ENCODE measurements at places on chromosomes 13 and 19.

DNA sequence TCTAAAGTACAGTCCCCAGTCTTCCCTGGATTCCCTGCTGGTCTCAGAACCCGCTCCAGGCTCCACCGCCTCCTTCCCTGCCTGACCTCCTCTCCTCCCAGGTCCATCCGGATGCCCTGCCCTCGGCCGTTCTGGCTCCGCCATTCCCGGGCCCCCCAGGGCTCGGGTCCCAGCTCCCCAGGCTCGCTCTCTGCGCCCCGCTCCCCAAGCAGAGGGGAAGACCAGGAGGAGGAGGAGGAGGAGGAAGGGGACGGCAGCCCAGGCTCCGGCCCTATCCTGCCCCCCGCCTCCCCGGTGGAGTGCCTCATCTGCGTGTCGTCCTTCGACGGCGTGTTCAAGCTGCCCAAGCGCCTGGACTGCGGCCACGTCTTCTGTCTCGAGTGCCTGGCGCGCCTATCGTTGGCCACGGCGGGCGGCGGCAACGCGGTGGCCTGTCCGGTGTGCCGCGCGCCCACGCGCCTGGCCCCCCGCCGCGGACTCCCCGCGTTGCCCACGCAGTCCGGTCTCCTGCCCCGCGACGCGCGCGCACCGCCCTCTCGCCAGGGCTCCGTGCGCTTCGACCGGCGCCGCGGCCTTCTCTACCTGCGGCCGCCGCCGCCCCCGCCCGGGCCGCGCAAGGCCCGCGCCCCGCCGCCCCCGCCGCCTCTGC lies 647 bp downstream of the RNF225 start:
- DNase-seq = peak; percentile 20

DNA sequence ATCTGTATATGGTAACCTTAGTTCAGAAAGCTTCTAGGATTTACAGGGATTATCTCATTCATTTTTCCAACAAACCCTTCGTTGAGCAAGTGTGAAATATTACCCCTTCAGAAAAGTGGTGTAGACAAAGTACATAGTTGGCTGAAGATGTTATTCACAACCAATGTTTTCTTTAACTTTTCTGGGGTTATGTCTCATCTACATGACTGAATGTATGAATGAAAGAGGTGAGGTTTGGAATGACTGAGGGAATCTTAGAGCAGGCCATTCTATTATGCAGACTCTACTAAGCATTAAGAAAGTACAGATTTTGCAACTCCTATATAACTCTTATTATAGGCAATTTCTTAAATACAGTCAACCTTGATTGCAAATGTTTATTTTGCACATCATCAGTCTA lies 167.2 kb downstream of the NDFIP2 start:
- DNase-seq = no peak

DNA sequence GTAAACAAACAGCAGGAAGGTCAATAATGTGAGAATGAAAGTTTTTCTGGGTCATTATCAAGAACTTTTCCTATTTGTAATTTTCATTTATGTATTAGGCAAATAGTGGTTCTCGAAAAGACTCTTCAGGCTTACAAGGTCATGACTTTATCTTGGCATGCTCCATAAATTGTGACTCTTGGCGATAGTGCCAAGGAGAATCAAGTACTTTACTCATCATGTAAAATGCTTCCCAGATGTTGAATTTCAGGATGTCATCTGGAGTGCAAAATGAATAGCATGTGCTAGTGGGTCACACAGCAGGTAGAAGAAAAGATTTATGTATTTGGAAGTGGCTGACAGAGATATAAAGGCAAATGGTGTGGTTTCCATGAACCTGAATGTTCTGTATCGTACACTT lies 1492.7 kb upstream of the PCDH20 start:
- no peak for DNase-seq

DNA sequence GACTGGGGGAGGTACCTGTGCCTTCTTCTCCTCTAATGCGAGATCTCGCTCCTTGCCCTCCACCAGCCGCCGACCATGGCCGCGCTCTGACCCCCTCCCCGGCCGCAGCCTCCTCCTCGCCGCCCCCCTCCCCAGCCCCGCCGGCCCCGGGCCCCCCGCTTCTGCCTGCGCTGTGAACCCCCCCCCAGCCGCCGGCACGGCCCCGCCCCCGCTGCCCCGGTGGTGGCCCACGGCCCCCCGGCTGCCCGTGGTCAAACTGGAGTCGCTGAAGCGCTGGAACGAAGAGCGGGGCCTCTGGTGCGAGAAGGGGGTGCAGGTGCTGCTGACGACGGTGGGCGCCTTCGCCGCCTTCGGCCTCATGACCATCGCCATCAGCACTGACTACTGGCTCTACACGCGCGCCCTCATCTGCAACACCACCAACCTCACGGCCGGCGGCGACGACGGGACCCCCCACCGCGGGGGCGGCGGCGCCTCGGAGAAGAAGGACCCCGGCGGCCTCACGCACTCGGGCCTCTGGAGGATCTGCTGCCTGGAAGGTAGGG lies at the start of gene CACNG8:
Gene CACNG8, plus strand, starts transcription at position 51 of the 545 bp plus-strand sequence.
- DNase-seq = peak; percentile 44

GRCh38 chr13:71935166-71935840 lies 68.3 kb upstream of the DACH1 start:
- DNase-seq = no peak

- no peak for DNase-seq
Measured at GRCh38 chr13:110479648-110480047, 81.9 kb downstream of the RAB20 start.

GRCh38 chr13:108926862-108927261 lies 297.5 kb downstream of the MYO16 start:
- DNase-seq = no peak

- DNase-seq = no peak
Measured at GRCh38 chr19:28605501-28606268, 607.3 kb downstream of the UQCRFS1 start.

GRCh38 chr19:38792250-38793111 lies 3.5 kb downstream of the LGALS7B start:
- peak; percentile 56 for DNase-seq

DNA sequence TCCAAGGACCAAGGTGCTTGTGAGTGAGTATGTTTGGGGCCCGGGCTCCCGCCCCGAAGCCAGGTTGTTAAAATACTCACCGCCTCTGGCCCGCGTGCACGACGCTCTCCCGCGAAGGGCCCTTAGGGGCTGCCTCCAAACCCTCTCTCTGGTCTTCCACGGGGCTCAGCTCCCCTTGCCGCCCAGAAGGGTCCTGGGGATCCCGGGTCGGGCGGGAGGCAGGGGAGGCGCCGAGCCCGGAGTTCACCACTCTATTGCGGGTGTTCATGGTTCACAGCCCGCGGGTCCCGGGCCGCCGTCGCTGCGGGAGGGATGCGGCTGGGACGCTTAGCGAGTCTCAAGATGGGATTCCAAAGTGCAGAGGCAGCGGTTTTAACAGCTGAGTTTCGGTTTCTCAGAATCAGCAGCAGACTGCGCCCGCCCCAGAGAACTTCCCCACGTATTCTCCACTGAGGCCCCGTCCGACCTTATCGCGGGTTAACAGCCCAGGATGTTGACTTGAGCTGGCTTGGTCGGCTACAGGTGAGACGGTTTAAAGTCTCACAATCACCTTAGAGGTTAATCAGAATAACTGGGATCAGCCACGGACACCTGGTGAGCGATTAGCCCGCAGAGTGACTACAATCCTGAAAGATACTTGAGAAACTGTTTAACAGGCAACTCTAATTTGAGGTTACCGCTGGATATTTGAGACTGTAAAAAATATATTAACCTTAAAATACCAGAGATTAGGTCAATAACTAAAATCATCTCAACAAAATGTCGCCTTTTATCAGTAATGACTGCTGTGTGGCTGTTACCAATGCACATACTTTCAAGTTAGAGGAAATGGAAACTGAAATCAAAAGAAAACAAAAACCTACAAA lies at the start of gene EPSTI1:
Gene EPSTI1, minus strand, starts transcription at position 344 of the 866 bp plus-strand sequence. Its CDS starts 76 bp downstream, at position 268.
- DNase-seq = peak; percentile 78

DNA sequence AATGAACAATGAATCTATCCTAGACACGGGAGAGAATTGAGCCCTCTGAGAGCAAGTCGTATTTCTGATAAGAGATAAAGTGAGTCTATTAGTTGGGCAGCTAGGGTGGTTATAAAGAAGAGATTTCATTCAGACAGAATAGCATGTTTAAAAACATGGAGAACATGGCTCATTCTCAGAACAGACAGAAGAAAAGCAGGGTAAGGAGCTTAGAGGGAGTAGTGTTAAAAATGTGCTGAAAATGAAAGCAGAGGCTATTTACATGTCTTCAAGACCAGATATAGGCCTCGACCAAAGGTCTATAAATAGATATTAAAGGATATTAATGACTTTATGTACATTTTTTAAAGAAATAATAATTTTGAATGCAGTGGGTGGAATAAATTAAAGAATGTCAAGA lies 149.5 kb downstream of the SLITRK1 start:
- no peak for DNase-seq

- peak; percentile 33 for DNase-seq
Measured at GRCh38 chr19:35986664-35987570, 8.1 kb upstream of the SDHAF1 start.

GRCh38 chr13:30934381-30934780 lies 1.9 kb downstream of the TEX26 start:
- DNase-seq = no peak

DNA sequence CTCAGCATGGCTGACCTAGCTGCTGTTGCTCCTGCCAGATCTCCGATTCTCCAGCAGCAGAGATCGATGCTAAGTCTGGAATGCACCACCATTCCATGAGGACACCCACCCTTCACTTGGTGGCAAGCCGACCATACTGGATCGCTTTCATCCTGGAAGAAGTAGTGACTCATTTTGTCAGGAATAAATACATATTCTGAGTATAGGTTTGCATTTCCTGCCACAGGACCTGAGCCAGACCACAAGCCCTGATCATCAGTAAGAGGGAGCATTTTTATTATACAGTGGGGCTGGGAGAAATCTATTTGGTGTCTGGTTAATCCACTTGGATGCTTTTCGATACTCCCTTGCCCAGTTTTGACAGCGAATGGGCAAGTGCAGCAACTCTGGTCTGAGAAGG lies 10.9 kb upstream of the KCTD15 start:
- peak; percentile 35 for DNase-seq

- no peak for DNase-seq
Measured at GRCh38 chr13:86729206-86729605, 930.0 kb upstream of the SLITRK6 start.

GRCh38 chr13:30863231-30863630 lies 42.8 kb upstream of the MEDAG start:
- no peak for DNase-seq

DNA sequence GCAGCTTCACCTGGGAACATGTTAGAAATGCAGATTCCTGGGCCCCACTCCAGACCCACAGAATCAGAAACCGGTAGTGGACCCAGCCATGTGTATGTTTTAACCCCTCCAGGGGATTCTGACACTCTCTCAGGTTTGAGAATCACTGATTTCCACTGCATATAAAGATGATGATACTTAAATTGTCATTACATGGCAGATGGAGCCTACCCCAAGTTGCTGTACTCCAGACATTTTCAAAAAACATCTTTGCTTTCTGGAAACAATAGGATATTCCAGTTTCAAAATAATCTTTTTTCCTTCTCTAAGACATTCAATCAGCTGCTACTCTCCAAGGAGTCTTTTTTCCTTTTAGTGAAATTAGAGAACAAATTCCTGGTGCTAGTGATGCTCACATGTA lies 48.6 kb upstream of the RGCC start:
- DNase-seq = no peak

- DNase-seq = no peak
Measured at GRCh38 chr13:111555268-111555808, 234.9 kb downstream of the TEX29 start.

GRCh38 chr13:49315756-49316482 lies 68.2 kb downstream of the CDADC1 start:
- DNase-seq = no peak

GRCh38 chr19:15091918-15092753 lies 10.1 kb downstream of the OR1I1 start:
- peak; percentile 67 for DNase-seq

DNA sequence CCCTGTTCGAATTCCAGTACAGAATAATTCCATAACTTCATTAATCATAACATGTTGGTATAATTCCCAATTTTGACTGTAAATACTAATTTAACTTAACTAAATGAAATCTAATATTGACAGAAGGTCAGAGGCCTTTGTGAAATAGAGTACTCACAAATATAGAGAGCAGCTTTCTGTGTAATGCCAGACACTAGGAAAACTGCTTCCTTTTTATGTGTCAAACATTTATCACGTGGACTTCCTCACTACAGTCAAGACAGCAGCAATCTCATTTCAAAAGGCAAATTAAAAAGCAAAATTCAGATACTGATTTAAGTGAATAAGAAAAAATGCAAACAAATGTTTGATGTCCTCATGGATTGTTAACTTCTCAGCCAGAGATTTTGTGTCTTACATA lies 13.1 kb downstream of the ITM2B start:
- no peak for DNase-seq

DNA sequence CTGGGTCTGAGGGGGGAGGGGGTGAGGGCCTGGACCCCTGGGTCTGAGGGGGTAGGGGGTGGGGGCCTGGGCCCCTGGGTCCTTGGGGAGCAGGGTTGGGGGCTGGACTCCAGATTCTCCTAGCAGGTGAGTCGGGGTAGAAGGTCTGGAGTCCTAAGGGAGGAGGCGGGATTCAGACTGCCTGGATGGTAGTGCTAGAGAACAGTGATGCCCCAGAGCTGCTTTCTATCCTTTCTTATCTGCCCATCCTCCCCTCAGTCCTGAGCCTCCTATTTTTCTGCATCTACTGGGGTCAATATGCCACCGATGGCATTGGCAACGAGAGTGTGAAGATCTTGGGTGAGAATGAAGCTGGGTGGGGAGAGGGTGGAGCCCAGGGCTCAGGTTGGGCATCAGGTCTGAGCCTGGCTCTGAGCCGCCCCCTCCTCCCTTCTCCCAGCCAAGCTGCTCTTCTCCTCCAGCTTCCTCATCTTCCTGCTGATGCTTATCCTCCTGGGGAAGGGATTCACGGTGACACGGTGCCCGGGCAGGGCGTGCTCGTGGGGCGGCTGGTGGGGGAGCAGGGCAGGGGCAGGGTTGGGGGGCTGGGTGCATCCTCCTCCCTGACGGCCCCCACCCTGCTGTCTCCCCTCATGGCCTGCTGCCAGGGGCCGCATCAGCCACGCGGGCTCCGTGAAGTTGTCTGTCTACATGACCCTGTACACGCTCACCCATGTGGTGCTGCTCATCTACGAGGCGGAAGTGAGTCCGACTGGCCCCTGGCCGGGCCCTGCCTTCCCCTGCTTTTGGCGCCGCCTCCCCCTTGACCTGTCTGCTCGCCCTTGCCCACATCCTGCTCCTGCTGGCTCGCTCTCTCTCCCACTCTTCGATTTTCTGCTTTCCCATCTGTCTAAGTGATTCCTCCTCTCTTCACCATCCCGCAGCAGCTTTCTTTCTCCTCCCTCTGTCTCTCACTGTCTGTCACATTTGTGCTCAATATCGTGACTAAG lies 3.4 kb downstream of the TMEM145 start:
- peak; percentile 71 for DNase-seq

DNA sequence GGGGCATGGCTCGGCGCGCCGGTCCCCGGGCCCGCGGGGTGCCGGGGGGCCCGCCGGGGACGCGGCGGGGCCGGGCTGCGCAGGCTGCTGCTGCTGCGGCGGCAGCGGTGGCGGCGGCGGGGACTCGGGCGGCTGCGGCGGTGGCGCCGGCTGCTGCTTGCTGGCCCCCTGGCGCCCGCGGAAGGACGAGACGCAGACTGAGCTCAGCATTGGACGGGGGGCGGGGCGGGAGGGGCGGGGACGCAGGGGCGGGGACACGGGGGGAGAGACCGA lies 368 bp downstream of the KCNC3 start:
- DNase-seq = no peak

GRCh38 chr13:60267498-60268202 lies 103.9 kb upstream of the DIAPH3 start:
- DNase-seq = no peak

- no peak for DNase-seq
Measured at GRCh38 chr19:51372649-51373504, at the start of gene NKG7. Gene NKG7 (minus strand): TSS chr19:51372654. CDS start chr19:51372535, 119 bp downstream.

GRCh38 chr19:54462047-54462654 lies 1.4 kb downstream of the LENG9 start:
- DNase-seq = no peak
